ENCODE measurements at places on chromosomes 13 and 19.

- DNase-seq = no peak
Observed at GRCh38 chr13:63541336-63541735, 2125.7 kb upstream of the PCDH20 start.

GRCh38 chr19:29850482-29850881, 38.7 kb downstream of the CCNE1 start:
- DNase-seq = no peak

GRCh38 chr13:93786846-93787489, 560.4 kb downstream of the GPC6 start:
- DNase-seq = no peak

GRCh38 chr19:54462655-54463530, 685 bp downstream of the LENG9 start:
- peak; percentile 73 for DNase-seq

DNA sequence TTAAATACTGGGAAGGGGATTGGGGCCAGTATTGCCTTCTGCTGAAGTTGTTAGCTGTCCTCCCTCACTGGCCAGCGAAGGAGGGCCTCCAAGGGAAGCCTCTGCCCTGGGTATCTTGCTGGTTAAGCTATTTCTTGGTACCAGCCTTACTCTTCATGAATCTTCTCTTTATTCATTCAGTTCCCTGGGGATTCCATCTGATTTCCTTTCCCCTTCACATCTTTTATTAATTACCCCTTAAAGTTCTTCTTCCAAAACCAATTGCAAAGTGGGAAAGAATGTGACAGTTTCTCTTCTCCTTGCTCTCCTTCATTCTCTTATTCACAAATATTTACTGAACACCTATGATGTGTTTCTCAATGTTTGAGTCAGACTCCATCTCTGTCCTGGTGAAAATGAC, 36.7 kb upstream of the STK24 start:
- no peak for DNase-seq

DNA sequence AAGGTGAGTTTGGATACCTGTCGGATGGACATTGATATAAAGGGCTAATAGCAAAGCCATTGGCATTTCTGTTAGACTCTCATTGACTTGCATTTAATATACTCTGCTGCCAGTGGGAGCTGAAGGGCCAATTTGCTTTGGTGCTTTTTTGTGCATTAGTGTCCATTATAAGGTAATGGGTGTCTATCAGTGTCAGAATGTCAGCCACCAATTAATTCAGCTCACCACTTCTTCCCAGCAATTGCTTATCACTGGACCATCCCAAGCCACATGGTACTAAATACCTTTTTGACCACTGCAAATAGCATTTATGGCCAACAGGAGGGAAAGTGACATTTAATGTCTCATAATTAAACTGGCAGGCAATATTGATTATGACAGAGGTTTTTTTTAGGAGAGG, 317.8 kb downstream of the TEX29 start:
- no peak for DNase-seq

DNA sequence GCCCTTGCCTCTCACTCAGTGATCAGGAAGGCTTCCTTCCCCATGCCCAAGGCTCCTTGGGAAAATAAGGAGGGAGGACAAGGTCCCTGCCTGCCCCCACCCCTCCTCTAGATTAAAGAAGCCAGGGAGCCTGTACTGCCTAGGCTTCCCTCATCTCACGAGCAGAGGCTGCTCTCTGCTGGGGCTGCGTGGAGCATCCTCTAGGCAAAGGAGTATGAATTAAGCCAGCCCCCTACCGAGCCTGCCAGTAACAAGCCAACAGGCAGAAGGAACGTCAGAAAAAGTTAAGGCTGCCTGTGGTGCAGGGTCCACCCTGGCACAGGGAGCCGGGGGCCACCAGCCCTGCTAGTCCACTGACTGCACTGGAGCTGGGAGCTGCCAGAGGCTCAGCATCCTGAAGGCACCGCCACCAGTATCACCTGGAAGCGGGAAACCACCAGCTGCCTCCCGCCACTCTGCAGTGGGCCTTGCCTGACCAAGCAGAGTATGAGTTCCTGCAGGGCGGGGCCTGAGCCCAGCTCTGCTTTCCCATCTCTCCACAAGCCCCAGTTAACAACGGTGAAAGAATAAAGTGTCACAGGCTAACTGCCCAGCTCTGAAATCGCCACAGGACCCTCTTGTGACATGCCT, 6.8 kb downstream of the NAPA start:
- no peak for DNase-seq

- peak; percentile 35 for DNase-seq
Observed at GRCh38 chr19:37594982-37595382, 306 bp downstream of the ZNF540 start.

GRCh38 chr13:111537843-111538499, 217.5 kb downstream of the TEX29 start:
- DNase-seq = no peak

DNA sequence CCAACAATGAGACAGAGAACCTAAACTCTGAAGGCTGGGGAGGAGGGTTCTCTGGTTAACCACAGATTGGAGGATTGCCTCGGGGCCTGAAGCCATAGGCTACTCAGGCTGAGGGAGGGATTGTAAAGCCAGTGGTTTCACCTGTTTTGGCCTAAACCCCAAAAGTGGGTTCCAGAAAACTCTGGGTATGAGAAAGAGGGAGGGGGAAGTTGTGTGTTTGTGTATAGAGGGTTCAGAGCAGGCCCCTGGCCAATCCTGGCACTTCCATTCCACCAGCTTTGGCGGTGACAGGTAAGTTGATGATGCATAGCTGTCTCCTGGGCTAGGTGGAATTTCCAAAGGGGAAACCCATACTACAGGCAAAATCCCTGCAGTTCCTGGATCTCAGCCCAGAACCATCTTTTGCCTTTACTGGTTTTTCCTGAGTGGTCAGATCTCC, 13.5 kb upstream of the CCDC97 start:
- no peak for DNase-seq

DNA sequence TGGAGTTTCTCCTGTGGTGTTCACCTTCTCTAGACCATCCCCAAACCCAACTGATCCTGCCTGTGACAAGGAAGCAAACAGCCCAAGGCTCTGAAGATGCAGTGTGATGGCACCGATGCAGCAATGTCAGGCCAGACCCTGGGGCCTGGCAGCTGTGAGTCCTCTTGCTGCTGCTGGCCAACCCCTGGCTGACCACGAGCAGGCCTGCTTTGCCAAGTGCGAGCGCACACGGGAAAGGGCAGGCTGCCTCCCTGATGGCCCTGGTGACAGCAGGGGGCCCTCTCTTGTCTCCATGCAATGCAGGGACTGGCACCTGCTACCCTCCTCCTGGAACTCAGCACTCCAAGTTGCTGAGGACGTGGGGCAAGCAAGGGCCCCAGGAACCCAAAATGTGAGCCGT, 5.4 kb upstream of the VSTM2B start:
- DNase-seq = no peak

DNA sequence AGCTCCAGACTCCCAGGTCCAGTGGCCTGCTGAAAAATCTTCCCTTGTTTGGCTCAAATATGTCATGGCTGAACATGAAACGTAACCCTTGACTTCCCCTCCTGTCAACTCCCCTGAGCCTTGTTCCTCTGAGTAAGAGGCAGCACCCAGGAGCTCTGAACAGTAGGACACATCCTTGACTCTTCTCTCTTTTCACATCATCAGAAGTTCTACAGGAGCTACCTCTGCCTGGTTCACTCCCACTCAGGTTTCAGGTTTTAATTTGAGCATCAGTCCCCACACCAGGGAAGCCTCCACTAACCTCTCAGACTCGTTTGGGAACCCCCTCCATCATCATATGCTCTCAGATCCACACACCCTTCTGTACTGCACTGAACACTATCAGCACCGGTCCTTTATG, 30.3 kb downstream of the ZNF823 start:
- DNase-seq = no peak

DNA sequence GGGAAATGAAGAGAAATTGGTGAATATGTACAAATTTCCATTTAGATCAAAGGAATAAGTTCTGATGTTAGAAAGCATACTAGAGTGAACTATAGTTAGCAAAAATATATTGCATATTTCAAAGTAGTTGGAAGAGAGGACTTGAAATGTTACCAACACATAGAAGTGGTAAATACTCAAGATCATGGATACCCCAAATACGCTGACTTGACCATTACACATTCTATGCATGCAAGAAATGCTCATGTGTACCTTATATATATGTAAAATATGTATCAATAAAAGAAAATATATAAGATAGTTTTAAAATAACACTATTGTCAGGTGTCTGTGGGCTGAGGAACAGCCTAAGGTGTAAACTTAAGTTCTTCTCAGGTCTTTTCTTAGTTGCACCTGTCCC, 14.6 kb upstream of the ZNF491 start:
- no peak for DNase-seq

DNA sequence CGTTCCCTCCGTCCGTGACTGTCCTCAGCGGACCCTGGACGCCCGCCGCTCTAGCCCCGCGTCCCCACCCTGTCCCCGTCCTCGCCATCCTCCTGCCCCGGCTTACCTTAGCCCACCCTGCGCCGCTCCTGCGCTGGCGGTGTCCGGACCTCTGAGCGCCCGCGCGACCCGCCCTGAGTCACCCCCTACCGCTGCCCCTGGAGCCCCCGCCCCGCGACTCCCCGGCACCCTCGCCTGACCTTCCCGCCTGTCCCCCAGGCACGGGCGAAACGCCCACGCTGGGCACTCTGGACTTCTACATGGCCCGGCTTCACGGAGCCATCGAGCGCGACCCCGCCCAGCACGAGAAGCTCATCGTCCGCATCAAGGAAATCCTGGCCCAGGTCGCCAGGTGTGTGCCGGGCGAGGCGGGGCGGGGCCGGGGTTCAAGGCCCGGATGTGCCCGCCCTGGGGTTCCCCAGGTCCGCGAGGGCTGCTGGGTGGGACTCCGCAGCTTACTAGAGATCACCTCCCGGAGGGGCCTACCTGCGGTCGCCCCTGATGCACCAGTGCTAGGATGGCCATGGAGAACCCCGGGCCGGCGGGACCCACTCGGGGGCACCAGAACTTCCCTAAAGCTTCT, 5.1 kb downstream of the HMG20B start:
- DNase-seq = no peak

GRCh38 chr13:100290165-100290801, 201.4 kb downstream of the PCCA start:
- no peak for DNase-seq

DNA sequence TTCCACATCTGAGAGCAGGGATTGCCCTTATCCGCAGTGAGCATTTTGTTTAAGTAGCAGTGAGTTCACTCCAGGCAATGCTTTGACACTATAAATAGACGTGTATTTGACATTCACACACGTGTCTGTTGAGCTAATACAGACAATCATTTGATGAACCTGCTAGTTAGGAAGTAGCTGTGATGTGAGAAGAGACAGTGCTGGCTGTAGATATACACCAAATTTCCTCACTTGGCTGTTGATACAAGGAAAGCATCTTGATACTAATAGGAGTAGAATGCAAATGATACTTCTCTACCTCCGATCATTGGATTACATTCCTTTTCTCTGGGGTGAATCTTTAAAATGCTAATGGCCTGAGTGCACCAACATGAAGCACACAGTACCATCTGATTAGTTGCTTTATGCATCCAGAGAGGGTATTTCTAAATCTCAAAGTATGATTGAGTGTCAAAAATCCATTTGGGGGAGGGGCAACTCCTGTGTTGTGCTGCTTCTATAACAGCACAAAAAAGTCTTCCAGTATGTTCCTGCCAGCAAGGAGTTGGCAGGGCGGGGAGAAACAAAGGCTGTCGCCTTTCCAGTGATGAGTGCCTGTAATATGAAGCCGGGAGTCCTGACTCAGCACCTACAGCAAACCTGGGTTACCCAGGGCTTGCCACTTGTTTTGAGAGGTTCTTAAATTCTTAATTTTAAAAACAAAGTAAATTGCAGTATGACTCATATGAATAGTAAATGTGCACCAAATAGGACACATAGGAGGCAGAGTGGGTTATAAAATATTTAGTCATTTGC, 7.0 kb downstream of the CUL4A start:
- no peak for DNase-seq

GRCh38 chr13:23687614-23688013, 117.4 kb downstream of the TNFRSF19 start:
- no peak for DNase-seq

- no peak for DNase-seq
Observed at GRCh38 chr19:37669450-37669914, 14.2 kb upstream of the ZFP30 start.

DNA sequence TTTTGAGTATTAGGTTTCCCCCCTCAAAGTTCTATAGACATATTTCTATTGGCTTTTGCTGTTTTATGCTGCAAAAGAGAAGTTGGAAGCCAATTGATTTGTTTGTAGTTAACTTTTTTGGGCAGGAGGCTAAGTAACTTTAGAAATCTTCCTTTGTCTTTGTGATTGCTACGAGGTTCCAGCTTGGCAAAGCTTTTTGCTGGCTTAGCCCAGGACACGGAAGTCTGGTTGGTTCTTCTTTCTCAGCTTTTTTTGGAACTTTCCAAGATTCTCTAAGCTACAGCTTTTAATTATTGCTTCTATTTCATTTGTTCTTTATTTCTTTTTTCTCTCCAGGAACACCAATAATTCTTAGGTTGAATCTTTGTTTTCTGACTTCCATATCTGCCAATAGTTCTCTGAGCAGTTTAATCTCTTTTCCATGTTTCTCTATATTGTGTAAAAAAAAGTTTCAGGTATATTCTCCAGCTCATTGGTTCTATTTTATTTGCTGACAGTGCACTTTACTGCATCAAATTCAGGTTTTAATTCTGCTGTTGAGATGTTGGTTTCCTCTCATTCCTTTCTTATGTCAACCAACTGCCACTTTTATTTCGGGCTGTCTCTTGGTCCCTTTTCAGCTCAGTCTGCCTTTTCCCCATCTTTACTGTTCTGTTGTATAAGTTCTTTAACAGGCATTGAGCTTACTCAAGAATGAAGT, 27.8 kb downstream of the MBNL2 start:
- no peak for DNase-seq

GRCh38 chr13:35810321-35810720, 320.9 kb downstream of the DCLK1 start:
- no peak for DNase-seq

DNA sequence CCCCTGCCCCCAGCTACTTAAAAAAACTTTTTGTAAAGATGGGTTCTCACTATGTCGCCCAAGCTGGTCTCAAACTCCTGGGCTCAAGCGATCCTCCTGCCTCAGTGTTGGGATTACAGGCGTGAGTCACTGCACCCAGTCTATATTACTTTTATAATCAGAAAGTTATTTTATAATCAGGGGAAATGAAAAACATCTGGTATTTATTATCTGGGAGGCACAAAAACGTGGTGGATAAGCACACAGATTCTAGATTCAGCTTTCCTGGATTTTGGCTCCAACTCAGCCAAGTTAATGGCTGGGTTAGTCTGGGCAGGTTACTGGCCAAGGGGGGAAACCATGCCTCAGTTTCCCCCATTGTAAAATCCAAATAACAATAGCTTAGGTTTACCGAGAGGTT, 24.7 kb downstream of the KEAP1 start:
- no peak for DNase-seq

GRCh38 chr19:48632692-48633147, 4.5 kb downstream of the DBP start:
- DNase-seq = no peak

- no peak for DNase-seq
Observed at GRCh38 chr13:51933466-51934058, 71.8 kb downstream of the CCDC70 start.

GRCh38 chr19:42042455-42043170, 27.4 kb downstream of the GRIK5 start:
- DNase-seq = no peak

- no peak for DNase-seq
Observed at GRCh38 chr13:77038907-77039480, 12.0 kb upstream of the FBXL3 start.

Data from activated gamma-delta T cell (primary cell).